ENCODE measurements at places on chromosomes 1 and 21.

DNA sequence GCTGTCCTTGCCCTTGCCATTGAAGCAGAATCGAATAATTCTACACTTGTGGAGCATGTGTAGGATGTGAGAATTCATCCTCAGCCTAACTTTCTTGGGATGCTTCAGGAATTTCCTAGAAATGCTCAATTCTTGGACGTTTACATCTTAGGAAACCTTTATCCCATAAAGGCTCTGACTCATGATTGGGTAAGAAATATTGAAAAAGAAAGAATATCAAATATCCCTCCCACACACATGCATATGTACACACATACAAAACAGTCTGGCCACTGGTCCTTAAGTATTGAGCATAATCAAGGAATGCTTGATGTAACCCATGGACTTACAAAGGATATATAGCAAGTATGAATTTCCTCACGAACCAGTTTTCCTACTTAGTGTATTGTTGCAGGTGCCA lies 83.9 kb upstream of the IPO9 start:
- peak; percentile 54 for DNase-seq

DNA sequence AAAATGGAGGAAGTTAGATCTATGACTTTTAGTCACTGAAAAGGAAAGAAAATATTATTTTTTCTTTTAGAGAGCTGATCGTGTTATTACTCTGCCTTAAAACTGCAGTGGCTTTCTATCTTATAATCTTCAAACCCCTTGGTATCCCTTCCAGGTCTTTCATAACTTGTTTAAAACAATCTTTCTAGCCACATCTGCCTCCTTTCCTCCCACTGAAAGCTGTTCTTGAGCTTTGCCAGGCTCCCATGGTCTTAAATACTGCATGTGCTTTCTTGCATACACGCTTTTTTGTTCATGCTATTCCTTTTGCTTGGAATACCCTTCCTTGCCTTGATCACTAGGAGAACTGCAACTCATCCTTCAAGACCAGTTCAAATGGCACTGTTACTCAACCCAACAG lies 65.9 kb upstream of the GADD45A start:
- DNase-seq, result no peak

DNA sequence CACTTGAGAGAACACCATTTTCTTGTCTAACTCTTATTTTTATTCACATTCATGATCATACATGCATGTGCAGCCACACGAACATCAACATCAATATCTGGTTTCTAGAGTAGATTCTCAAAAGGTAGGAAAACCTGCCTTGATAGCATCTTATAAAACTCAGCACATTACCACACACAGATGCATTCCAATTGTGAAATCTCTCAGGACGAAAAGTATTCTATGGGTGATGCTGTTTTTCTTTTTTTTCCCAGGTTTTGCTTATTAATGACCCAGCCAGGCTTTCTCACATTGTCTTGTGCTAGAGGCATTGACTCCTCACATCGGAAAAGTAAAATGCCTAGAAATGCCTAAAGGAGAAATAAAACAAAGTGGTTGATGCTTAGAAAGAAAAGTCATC lies 562.8 kb downstream of the KIF26B start:
- no peak for DNase-seq

DNA sequence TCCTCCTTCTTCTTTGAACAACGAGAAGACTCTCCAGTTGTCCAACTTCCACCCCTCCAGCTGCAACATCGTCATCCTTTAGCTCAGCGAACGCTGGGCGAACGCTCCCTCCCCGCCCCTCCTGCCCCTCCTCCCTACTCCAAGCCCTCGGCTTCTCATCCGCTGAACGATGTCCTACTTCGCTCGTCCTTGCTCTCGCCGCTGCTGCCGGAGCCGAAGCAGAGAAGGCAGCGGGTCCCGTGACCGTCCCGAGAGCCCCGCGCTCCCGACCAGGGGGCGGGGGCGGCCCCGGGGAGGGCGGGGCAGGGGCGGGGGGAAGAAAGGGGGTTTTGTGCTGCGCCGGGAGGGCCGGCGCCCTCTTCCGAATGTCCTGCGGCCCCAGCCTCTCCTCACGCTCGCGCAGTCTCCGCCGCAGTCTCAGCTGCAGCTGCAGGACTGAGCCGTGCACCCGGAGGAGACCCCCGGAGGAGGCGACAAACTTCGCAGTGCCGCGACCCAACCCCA lies at the start of gene BCAN:
BCAN (plus strand) TSS at position 357 of the 504 bp plus-strand sequence. CDS start 3,938 bp downstream, outside the sequence.
- DNase-seq, result peak; percentile 56

GRCh38 chr1:168696125-168696760 lies 32.8 kb downstream of the DPT start:
- DNase-seq, result no peak

GRCh38 chr1:202288177-202288576 lies 53.6 kb downstream of the UBE2T start:
- no peak for DNase-seq

GRCh38 chr1:219587801-219588561 lies 24.9 kb downstream of the ZC3H11B start:
- DNase-seq, result peak; percentile 12

GRCh38 chr1:21857142-21857839 lies 45.2 kb downstream of the LDLRAD2 start:
- DNase-seq, result peak; percentile 67

GRCh38 chr1:168531615-168532345 lies 12.0 kb downstream of the XCL2 start:
- no peak for DNase-seq

DNA sequence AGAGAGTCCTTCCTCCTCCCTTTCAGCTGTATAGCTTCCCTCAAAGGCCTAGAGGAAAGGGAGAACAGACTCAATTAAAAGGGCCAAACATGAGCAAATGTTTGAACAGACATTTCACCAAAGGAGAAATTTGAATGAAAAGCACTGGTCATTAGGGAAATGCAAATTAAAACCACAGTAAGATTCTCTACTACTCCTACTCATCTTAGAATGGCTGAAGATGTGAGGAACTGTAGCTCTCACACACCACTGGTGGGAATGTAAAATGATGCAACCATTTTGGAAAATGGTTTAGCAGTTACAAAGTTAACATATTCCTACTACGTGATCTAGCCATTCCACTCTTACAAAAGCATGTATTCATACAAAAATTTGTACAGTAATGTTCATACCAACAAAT lies 253.0 kb upstream of the HOOK1 start:
- no peak for DNase-seq

GRCh38 chr1:204565617-204566582 lies 49.7 kb downstream of the MDM4 start:
- DNase-seq, result peak; percentile 87

DNA sequence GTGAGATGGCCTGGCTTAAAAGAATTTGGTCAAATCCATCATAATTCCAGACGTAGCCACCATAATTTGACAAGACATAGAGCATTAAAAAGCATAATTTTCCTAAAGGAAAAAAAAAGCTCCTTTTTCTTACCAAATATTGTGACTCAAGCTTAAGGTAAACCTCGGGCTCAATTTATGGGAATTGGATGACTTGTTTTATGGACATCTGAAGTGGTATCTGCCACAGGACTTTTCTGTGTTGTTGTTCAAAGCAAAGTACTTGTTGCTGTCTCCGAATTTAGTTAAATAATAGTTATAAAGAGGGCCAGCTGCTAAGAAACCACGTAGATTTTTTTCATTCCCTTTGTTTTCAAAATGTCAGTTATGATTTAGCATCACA lies 1.1 kb downstream of the MPZL1 start:
- DNase-seq, result no peak

DNA sequence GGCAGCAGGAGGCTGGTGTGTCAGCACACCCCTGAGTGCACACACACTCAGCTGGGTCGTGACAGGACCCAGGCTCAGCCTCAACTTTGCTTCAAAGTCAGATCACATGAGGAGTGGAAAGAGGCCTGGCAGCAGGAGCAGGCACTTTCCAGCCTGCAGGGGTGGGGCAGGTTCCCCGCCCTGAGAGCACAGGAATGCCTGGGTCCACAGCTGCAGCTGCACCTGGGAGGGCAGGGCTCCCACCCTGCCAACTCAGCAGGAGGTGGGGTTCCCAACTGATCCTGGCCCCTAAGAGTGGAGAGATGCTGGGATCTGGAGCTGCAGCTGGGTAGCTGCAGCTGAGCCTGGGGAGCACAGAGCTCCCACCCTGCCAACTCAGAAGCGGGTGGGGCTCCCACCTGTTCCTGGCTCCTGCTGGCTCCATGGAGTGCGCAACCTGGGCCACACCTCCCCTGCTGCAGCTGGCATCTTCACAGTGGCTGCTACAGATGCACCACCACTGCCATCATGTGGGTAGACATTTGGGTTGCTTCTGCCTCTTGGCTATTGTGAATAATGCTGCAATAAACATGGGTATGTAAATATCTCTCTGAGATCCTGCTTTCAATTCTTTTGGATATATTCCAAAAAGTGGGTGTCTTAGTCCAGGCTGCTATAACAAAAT lies 415.4 kb downstream of the TTLL7 start:
- no peak for DNase-seq

DNA sequence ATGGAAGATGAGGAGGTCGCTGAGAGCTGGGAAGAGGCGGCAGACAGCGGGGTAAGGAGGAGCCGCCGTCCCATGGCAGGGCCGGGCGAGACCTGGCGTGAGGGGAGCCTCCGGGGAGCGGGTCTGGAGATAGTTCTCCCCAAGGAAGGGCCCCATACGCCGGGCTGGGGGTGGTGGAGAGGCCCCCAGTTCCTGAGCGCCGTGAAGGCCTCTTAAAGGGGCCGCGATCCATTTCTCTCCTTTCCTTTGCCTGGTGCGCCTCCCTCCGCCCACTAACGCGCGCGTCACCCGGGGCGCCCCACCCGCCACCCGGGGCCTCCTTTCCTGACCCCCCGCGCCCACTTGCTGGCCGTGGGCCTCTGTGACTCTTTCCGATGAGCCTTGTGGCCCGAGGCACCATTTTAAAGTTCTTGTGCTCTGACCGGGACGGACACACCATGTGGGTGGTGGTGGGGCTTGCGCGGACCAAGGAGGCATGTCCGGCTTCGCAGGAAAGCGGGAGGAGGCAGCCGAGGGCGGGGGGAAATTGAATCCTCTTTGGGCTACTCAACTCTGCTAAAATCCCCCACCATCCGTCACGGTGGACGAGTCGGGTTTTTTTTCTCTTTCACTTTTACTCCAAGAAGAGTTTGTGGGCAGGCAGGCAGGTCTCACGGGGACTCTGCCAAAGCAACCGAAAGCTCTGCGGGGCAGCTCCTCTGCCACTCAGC lies 371 bp downstream of the SZRD1 start:
- peak; percentile 84 for DNase-seq

DNA sequence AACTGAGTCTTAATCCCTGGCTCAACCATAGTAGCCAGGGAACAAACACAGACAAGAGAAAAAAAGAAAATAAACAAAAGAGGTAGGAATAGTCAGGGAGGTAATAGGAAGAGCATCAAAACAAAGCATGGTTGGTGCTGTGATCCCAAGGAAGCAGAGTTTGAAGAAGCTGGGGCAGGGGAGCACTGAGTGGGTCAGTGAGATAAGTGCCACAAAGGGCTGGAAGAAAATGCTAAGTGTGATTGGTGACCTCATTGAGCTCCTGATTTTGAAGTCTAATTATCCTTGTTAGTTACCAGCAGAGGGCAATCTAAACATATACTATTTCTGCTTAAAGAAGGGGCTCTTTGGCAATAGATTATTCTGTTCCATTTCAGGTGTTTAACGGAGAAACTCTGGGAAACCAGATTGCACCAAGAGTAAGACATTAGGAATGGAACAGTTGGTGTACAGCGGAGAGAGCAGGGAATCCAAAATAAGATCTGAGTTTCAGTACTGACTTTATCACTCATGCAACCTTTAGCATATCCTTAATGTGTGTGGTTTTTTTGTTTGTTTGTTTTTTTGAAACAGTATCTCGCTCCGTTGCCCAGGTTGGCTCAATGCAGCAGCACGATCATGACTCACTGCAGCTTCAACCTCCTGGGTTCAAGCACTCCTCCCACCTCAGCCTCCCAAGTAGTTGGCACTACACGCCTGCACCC lies 30.7 kb upstream of the KIAA1614 start:
- DNase-seq, result peak; percentile 57

- DNase-seq, result no peak
Observed at GRCh38 chr1:58996341-58997059, 212.7 kb upstream of the JUN start.

DNA sequence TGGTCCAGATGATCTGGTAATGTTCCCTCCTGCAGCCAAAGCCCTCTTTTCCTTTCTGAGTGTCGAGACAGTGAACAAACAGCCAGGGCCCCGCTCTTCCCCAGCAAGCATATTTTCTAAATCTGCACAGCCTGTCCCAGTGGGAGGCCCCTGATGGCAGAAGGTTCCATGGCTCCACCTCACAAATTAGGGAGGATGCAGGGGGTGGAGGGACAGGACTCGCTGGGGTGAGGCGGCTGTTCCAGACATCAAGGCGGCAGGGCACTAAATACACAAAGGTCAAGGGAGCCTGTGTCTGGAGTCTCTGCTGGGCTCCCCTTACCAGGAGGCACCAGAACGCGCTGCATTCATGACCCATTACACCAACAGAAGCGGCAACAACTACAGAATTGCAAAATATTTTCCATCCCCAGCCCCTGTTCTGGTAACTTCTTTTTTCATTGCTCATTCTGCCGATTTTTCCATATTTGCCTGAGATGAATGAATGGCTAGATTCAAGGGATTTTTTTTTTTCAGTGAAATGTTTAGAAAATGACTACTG lies 27.0 kb upstream of the PRELP start:
- no peak for DNase-seq

DNA sequence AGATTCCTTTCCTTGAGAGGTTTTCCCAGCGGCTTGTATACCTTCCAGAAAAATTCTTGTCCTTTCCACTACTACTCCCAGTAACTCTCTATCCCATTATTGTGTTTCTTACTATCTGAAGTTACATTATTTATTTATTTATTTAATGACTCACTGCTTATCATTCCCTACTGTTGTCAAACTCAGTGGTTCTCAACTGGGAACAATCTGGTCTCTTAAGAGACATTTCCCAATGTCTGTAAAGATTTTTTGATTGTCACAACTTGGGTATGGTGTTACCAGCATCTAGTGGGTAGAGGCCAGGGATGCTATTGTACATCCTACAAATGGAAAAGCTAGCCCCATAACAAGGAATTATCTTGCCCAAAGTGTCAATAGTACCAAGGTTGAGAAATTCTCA lies 771.5 kb upstream of the ADGRL2 start:
- no peak for DNase-seq

GRCh38 chr1:40634901-40635655 lies 30.4 kb downstream of the RIMS3 start:
- peak; percentile 37 for DNase-seq

- no peak for DNase-seq
Observed at GRCh38 chr1:241615043-241615974, 24.9 kb downstream of the CHML start.

GRCh38 chr21:34335316-34335715 lies 28.5 kb upstream of the KCNE2 start:
- no peak for DNase-seq

DNA sequence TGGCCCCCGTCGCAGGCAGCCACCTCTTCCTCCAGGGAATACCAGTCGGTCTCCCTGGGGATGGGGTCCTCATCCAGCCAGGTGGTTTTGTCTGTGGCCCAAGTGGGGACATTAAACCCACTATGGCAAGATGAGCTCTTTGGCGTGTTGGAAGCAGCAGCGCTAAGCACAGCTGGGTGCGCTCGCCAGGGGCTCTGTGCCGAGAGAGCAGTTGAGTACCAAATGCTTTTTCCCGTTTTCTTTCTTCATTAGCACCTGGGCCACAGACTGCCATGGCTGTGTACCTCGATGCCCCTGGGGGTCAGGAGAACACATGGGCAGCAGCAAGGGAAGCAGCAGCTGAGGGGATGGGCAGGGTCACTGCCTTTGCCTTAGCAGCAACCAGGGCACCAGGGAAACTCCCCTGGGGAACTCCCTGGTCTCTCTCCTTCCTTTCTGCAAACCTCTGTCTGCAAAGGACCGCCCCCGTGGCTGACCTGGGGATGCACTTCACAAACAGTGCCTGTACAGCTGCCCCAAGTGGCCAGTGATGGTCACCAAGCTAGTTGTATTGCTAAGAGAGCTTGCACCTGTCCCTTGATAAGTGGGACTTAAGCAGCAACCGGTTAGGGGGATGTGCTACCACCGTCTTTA lies 31.1 kb downstream of the EDARADD start:
- no peak for DNase-seq

All from AG08396 (cell line).